ENCODE measurements at places on chromosomes 12 and 14. TPM values are rescaled to one million over a fixed set of nuclear protein-coding genes. Genes with fewer than 3 reads are reported as not detected.

GRCh38 chr12:56565510-56566101 lies 44.0 kb downstream of the RBMS2 start:
- DNase-seq: peak; percentile 77

CRIP1 gene
- not detected for total RNA-seq

- no peak for DNase-seq
Observed at GRCh38 chr14:77087631-77088030, 10.4 kb upstream of the CIPC start.

INF2 gene
- 16.8 TPM for total RNA-seq

GRCh38 chr12:121472150-121472905 lies 72.4 kb downstream of the RNF34 start:
- no peak for DNase-seq

- DNase-seq: no peak
Observed at GRCh38 chr12:112961074-112961473, 17.2 kb upstream of the OAS2 start.

- peak; percentile 53 for DNase-seq
Observed at GRCh38 chr12:122094735-122095631, 16.4 kb downstream of the MLXIP start.

- peak; percentile 89 for DNase-seq
Observed at GRCh38 chr14:102235275-102235897, 69.6 kb downstream of the MOK start.

GRCh38 chr12:26976687-26977086 lies 37.5 kb downstream of the TM7SF3 start:
- no peak for DNase-seq
